ENCODE measurements at places on chromosomes 5 and 9.

- no peak for DNase-seq
These were observed 9.3 kb downstream of the NINJ1 start for GRCh38 chr9:93124793-93125192.

- DNase-seq = no peak
These were observed 6.9 kb upstream of the BARX1 start for GRCh38 chr9:93962017-93962416.

GRCh38 chr5:137695651-137696428 lies 40.0 kb downstream of the KLHL3 start:
- DNase-seq = no peak

GRCh38 chr9:135085830-135086546 lies 1.5 kb upstream of the OLFM1 start:
- DNase-seq = no peak

GRCh38 chr5:102106599-102106998 lies 189.5 kb downstream of the SLCO4C1 start:
- no peak for DNase-seq

Data from stimulated activated CD4-positive, alpha-beta T cell treated with anti-CD3 and anti-CD28 coated beads, Interleukin-4, amount 100 ng/mL, for 4 hours (primary cell).